Endothelial cell of umbilical vein (primary cell): ENCODE measurements at places on chromosomes 4 and X. TPM values are rescaled to one million over a fixed set of nuclear protein-coding genes. Genes with fewer than 3 reads are reported as not detected.

GRCh38 chr4:144686921-144687320 is 41.0 kb downstream of the HHIP start:
- DNase-seq, result no peak

GRCh38 chr4:168367065-168367464 is 48.5 kb upstream of the DDX60 start:
- DNase-seq, result no peak

Gene SSX3
- polyA plus RNA-seq, result not detected in 2 replicates

DNA sequence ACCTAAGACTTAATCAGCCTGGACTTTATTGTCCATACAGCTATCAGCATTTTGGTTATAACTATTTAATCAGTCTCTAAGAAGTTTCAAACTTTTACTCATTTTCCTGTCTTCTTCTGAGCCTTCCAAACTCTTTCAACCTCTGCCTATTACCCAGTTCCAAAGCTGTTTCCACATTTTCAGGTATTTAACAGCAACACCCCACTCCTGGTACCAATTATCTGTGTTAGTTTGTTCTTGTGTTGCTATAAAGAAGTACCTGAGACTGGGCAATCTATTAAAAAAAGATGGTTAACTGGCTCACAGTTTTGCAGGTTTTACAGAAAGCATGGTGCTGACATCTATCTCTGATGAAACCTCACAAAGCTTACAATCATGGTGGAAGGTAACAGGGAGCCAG is 195.6 kb downstream of the NPNT start:
- DNase-seq, result no peak

Gene MAGEE1
- 0.06 and 0.10 TPM in 2 replicates for polyA plus RNA-seq

Gene PALLD
- 10.4 and 13.4 TPM in 2 replicates for polyA plus RNA-seq

Gene PFKFB1
- 0.16 and 0.18 TPM in 2 replicates for polyA plus RNA-seq
